ENCODE measurements at places on chromosomes 5 and 9.
A peak's percentile ranks its signal among the peaks of the same experiment; 100 is the strongest.

DNA sequence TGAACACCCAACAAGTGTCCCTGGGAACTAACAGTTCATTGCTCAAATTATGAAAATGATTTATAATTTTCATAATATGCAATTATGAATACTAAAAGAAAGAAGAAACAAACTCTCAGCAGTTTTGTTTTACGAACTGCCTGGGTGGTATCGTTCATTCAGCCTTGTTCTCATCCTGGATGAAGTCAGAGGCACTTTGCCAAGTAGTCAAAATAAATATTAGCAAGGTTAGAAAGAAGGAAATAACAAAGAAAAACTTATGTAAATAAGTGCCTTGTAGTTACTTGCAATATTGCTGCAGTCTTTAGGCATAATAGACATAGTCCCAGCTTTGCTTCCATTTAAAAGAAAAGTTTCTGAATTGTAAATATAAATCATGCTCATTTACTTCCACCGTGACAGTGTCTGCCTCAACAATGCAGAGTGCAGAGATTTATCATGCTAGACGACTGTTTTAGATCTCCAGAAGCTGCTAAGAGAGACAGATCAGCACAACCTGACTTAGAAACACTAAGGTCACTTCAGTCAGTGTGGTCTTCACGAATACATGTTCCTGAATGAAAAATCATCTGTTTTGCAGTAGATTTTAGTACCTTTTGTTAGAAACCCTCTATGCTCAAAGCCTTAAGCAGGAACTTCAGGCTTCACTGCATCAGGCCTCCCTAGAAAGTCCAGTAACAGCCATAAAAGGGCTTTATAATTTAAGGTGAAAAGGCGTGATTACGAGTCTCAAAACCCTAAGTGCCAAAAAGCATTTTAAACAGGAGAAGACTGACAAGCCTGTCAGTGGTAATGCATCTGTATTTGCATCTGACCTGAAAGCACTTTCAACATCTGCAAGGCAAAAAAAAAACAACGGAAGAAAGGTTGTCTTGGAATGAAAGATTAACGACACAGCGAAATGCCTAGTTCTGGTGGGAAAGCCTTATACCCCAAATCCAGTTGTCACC lies 92.1 kb downstream of the TMEM167A start:
- DNase-seq: no peak

- no peak for DNase-seq
These were observed 346.2 kb upstream of the CTNND2 start for GRCh38 chr5:12250454-12250853.

- no peak for DNase-seq
These were observed 1377.5 kb upstream of the DMAC1 start for GRCh38 chr9:9177081-9177480.

GRCh38 chr5:10667431-10668057 lies 93.5 kb downstream of the DAP start:
- peak; percentile 8 for DNase-seq

GRCh38 chr5:14040542-14040941 lies 96.1 kb upstream of the DNAH5 start:
- no peak for DNase-seq

DNA sequence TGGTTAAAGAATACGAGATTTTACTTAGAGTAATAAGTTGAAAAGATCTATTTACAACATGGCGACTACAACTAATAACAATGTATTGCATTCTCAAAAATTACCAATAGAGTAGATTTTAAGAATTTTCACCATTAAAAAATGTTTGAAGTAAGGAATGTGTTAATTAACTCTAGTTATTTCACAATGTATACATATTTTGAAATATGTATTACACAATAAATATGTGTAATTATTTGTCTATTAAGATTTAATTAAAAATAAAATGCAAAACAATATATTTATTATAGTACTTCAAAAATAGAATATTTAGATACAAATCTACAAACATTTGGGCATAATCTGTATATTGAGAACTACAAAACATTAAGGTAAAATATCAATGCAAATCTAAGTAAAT lies 1326.3 kb upstream of the CDH6 start:
- no peak for DNase-seq

- DNase-seq: no peak
These were observed 44.2 kb downstream of the SMC2 start for GRCh38 chr9:104138243-104138868.
